Ascending aorta (tissue), 2 donors: ENCODE measurements at places on chromosomes 2 and 18. TPM values are rescaled to one million over a fixed set of nuclear protein-coding genes. Genes with fewer than 3 reads are reported as not detected.

Gene MAP2
- 57.6 TPM for total RNA-seq

Gene RTKN
- total RNA-seq: 9.5 TPM

DNA sequence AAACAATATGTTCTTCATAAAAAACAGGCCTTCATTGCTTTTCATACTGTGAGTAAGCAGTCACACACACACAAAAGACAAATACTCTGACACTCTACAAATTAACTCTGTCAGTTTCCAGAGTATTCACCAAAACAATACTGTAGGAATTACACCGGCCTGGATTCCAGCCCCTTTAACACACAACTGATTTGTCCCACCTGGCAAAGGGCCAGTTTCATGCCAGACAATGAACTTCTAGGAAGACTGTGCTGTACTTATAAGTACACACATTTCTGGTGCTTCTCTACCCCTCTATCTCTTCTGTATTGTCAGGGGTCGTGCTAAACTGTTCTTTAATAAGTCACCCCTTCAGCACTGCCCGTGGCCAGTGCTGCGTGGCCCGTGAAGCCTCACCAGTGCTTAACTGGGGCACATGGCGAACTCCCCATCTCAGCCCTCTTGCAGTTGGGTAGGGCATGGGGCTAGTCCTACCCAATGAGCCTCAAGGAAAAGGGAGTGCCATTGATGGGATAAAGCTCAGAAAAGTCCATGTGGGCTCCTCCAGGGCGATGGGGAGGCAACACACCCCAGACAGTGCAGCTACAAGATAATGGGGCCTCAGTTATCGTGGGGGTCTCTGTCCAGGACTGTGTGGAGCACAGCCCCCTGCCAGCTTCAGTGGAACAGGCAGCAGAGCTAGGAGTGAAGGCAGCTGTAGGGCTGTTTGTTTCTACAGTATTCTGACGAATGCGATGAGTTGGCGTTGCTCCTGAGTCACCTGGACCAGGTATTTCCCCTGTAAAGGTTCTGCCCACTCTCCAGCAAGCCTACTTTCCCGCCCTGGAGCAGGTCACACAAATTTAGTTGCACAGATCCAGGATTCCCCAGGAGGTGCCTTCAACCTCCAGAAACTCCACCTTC, 99.0 kb downstream of the SP3 start:
- H3K36me3 ChIP-seq: no peaks in the 10 kb centered on the region
- DNase-seq: no peak
- no peak overlapping the region for H3K27ac ChIP-seq
- no peaks in the 10 kb centered on the region for H3K4me1 ChIP-seq

DNA sequence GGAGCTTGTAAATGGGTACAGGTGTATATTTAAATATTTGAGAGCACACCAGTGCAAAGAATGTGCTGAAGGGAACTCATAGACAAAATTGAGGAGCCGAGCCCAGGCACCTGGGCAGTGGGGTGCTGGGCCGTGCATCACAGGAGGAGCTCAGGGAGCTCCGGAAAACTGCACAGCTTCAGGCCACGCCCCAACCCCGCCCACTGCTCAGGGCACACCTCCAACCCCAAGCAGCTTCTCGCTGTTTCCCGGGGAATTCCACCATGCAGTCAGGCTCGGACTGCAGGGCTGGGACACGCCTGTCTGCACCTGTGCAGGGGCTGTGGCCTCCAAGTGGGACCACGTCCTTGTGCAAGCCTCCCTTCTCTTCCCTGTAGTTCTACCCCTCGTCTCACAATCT, 243.0 kb downstream of the HDAC4 start:
- no peaks in the 10 kb centered on the region for H3K4me1 ChIP-seq
- H3K36me3 ChIP-seq: peaks cover 11% of the 10 kb centered on the region
- no peak overlapping the region for H3K27ac ChIP-seq
- DNase-seq: no peak
- H3K4me3 ChIP-seq: no peak overlapping the region

Gene DLGAP1
- total RNA-seq: 2.0 TPM

Gene STARD6
- total RNA-seq: not detected

DNA sequence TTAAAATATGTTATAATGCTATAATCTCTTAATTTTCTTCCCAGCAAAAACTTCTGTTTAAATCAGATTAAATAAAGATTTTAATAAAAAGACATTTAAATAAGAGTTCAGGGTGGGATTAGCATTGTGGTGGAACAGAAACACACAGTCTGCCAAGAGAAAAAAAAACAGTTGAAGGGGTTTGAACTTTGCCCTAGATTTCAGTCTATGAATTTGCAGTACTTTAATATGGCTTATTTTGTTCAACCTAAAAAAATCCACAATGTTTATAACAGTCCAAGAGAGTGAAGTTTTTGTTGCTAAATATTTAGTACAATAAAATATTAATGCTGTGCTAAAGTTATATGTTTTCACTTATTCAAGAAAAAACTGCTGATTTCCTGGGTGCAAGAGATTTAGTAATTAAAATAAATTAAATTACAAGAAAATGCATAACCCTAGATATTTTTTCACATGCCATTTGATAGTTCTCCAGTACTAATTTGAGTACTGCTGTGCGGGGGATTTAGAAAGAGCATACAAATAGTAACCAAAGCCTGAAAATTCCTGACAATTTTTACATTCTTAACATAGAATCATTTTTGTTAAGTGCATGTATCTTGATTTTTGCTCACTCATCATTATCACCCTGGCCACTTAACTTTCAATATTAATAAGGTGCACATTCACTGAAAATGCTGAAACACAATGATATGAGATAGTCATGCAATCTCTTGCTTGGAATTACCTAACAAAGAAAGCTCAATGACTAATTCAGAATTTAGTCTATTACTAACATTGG, 52.6 kb downstream of the SLC40A1 start:
- H3K36me3 ChIP-seq: no peaks in the 10 kb centered on the region
- no peak overlapping the region for H3K4me3 ChIP-seq
- H3K27me3 ChIP-seq: no peaks in the 10 kb centered on the region
- no peak for DNase-seq
- H3K4me1 ChIP-seq: peaks cover 20% of the 10 kb centered on the region

DNA sequence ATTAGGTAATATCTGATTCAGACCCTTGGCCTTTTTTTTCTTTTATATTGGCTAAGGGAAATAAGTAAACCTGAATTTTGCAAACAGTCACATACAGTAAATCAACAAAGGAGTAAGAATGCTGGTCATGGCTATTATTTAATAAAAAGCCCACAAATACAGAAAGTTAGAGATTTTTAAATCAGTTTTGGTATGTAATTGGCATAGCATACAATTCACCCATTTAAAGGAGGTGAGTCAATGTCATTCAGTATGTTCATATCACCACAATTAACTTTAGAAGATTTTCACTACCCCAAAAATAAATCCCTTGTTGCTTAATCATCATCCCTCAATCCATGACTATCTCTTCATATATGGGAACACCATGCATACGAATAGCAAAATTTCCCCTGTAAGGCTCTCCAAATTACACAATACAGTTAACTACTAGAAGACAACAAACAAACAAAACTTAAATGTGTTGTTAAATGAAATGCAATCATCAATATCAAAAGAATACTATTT, 45.9 kb upstream of the NYAP2 start:
- no peaks in the 10 kb centered on the region for H3K36me3 ChIP-seq
- H3K4me3 ChIP-seq: no peak overlapping the region
- no peaks in the 10 kb centered on the region for H3K4me1 ChIP-seq
- no peak for DNase-seq

Gene SP140
- 0.11 TPM for total RNA-seq

Gene CRYGD
- total RNA-seq: not detected

DNA sequence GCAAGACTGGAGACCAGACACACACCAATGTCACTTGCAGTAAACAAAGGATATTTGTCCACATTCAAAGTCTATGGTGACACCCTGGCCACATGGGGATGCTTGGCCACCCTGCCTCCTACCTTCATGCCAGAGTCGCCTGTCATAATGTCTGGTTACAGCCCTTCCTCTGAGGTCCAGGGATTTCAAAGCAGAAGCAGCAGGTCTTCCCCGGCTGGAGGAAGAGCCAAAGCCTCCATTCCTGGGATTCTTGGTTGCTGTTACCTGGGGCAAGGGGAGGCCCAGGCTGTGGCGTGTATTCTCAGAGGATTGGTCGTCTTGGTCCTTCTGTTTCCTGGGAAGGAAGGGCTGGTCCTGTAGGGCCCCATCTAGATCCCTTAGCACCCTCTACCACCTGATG, 2.3 kb upstream of the ALPP start:
- H3K36me3 ChIP-seq: no peaks in the 10 kb centered on the region
- H3K4me1 ChIP-seq: no peaks in the 10 kb centered on the region
- H3K4me3 ChIP-seq: no peak overlapping the region
- H3K27me3 ChIP-seq: no peaks in the 10 kb centered on the region
- no peak overlapping the region for H3K27ac ChIP-seq
- no peak for DNase-seq

GRCh38 chr2:223995569-223995968, 38.3 kb downstream of the MRPL44 start:
- H3K27me3 ChIP-seq: no peaks in the 10 kb centered on the region
- no peaks in the 10 kb centered on the region for H3K4me1 ChIP-seq
- no peak overlapping the region for H3K4me3 ChIP-seq
- H3K27ac ChIP-seq: no peak overlapping the region
- H3K36me3 ChIP-seq: no peaks in the 10 kb centered on the region
- DNase-seq: no peak

- H3K4me3 ChIP-seq: no peak overlapping the region
- H3K36me3 ChIP-seq: no peaks in the 10 kb centered on the region
- no peak for DNase-seq
- no peak overlapping the region for H3K27ac ChIP-seq
Measured at GRCh38 chr2:195871326-195871725, 197.3 kb downstream of the DNAH7 start.

- peaks cover 21% of the 10 kb centered on the region for H3K4me1 ChIP-seq
- H3K27me3 ChIP-seq: no peaks in the 10 kb centered on the region
- H3K36me3 ChIP-seq: no peaks in the 10 kb centered on the region
Measured at GRCh38 chr18:37565101-37565976, at the start of gene CELF4. CELF4 (minus strand) TSS chr18:37565798.

DNA sequence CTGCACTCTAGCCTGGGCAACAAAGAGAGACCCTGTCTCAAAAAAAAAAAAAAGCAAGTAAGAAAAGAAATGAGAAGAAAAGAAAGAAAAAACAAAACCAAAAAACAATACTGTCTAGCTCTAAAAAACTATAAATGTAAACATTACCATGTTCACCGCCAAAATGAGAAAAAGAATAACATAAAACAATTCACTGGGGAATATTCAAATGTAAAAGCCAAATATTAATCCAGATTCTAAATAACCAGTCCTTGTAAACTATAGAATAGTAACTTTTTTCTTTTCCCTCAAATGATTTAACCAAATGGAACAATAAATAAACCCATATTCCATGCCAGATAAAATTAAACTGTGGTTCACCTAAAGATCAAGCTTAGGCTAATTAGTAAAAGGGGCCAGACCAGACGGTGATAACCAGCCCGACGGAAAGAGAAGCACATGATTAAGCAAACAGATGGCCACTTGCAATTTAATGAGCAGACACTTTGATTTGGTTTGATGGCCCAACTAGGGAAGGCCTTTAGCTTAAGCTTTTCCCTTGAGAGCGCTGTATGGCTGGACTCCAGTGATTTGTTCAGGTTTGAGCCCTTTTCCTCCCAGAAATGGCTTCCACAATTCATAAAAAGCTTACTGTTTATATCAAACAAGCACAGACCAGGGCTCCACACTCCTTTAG, 39.4 kb upstream of the ZNF397 start:
- no peak for DNase-seq
- H3K4me1 ChIP-seq: no peaks in the 10 kb centered on the region
- H3K27me3 ChIP-seq: no peaks in the 10 kb centered on the region
- no peak overlapping the region for H3K4me3 ChIP-seq
- H3K27ac ChIP-seq: no peak overlapping the region
